ENCODE measurements at places on chromosomes 3 and 15.

GRCh38 chr3:28326458-28326926 lies 22.0 kb upstream of the ZCWPW2 start:
- DNase-seq: peak; percentile 13

GRCh38 chr15:44468709-44469385 lies 41.4 kb downstream of the CTDSPL2 start:
- no peak for DNase-seq

DNA sequence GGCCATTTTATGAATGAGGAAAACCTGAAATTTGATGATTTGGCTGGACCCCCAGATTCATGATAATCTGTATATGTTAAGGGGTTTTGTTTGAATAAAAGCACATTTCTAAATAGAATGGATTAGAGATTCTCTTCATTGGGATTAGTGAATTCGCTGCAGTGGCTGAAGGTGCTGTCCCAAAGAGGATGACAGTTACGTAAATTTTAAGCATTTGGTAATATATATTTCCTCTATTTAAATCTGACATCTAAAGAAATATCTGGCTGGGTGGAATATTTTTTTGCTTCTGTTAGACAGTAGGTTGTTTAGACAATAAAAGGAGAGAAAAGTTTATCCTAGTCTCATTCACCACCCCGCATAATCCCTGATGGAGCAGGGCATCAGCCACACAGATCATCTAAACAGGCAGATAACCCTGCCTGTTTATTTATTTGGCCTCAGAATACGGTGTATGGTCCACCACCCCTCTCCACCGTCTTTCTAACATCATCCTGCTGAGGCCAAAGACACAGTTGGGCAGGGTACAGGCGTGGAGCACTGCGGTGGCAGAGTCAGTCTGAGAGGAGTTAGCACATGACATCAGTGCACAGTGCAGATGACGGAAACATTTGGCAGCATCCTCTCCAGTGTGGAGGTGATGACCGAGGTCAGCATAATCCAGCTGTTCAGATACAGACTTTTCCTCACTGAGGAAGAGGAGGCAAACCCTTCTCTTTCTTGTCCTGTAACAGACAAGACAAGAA lies 20.4 kb upstream of the NFKBIZ start:
- peak; percentile 50 for DNase-seq

GRCh38 chr15:70077188-70078147 lies 20.2 kb downstream of the TLE3 start:
- no peak for DNase-seq

DNA sequence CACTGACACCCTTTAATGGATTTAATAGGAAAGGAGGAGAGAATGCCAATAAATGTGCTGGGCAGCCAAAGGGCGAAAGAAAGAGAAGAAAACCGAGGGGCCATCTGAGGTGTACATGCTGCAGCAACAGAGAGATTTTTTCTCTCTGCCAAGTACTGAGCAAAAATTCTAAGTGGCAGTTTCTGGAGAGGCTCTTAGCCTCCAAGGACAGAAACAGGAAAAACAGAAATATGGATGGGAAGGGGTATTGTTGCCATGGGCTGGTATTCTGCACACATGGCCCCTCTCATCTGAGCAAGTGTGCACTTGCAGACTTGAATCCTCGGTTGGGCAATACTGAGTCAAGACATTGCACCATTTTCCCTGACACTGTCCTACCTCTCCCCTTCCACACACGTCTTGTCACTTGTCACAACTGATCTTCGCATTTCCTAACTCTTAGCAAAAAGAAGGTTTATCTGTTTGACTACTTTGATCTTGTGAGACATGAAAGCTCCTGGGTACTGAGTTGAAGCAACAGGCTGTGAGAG lies 73.9 kb downstream of the PRICKLE2 start:
- peak; percentile 4 for DNase-seq

DNA sequence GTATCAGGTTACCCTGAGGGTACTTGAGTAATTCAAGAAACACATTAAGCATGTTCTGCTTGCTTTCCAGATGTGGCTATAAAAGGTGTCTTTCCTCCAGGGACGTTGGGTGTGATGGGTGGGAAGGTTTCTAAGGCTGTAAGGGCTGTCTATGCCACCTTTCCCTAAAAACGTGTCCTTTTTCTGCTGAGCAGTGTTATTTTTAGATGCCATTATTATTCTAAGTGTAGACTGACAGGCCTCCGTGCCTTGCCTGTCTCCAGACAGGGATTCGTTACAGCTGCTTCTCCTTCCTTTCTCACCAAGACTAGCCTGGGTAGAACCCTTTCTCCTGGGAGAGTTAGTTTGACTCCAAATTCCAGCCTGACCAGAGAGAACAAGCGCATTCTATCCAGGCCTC lies 26.8 kb upstream of the RHO start:
- no peak for DNase-seq

- no peak for DNase-seq
Observed at GRCh38 chr15:54345301-54345700, 367.1 kb downstream of the UNC13C start.

- DNase-seq: peak; percentile 12
Observed at GRCh38 chr3:152902141-152902669, 67.3 kb downstream of the P2RY1 start.

DNA sequence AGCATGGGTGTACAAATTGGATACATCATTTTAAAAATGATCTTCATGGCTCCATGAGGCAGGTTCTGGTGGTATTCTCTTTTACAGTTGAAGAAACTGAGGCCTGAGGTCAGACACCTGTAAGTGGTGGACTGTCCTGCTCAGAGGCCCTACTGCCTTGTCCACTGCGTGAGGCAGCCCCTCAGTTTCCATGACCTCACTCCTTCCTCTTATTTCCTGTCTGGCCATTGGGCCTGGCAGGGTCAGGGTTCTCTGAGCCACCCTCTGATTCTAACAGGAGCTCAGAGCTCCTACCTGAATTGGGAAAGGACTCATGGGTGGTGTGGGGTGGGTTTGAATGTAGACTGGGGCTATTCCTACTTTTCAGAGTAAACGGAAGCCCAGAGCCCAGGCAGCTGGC lies 17.5 kb downstream of the PLEKHO2 start:
- no peak for DNase-seq

DNA sequence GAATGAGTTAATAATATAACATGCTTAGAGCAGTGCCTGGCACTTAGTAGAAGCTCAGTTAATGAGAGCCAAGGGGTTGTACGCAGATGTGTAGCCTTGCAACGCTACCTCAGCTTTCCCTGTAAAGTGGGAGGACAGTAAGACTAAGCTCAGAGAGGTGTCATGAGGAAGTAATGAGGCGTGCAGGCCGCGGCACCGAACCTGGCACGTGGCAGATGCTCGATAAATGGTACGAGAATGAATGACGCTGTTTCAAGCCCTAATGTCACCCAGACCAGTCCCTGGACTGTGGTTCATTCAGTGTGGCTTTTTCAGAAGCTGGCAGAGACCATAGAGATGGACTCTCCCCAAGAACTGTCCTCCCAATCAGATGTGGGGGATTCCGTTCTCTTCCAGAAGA lies 21.2 kb downstream of the GRIP2 start:
- DNase-seq: no peak

GRCh38 chr3:133276594-133276993 lies 123.3 kb upstream of the BFSP2 start:
- DNase-seq: no peak

GRCh38 chr15:78988361-78988911 lies 43.6 kb upstream of the CTSH start:
- DNase-seq: peak; percentile 29

DNA sequence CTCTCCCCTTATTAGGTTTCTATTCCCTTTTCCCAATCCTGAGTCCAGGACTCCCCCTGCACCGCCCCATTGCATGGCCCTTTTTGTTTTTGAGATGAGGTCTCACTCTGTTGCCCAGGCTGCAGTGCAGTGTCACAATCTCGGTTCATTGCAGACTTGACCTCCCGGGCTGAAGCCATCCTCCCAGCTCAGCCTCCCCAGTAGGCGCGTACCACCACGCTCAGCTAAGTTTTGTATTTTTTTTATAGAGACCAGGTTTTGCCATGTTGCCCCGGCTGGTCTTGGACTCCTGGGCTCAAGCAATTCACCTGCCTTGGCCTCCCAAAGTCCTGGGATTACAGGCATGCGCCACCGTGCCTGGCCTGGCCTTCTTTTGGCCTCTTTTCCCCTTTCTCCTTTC lies 29.3 kb downstream of the PDIA5 start:
- DNase-seq: no peak

- no peak for DNase-seq
Observed at GRCh38 chr15:58401276-58401675, 30.5 kb upstream of the LIPC start.

- no peak for DNase-seq
Observed at GRCh38 chr15:38308797-38309196, 56.2 kb downstream of the SPRED1 start.

- no peak for DNase-seq
Observed at GRCh38 chr3:194328053-194328657, 23.0 kb downstream of the CPN2 start.

GRCh38 chr3:127097481-127097880 lies 95.5 kb upstream of the PRR23E start:
- DNase-seq: no peak

DNA sequence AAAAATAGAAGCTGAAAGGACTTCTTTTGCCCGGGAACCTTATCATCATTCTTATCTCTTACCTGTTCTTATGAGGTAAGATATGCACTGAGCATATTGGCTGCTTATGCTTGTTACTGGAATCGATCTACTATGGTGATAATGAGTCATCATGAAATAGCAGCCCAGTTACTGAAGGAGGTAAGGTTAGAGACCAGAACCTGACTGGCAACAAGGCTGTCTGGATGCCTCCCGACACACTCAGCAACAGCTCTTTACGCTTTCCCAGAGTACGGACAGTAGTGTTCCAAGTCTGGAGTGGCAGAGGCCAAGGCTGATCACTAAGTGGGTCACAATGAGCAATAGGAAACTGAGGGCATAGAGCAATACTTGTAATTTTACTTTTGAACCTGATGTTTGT lies 314.1 kb downstream of the NLGN1 start:
- no peak for DNase-seq

DNA sequence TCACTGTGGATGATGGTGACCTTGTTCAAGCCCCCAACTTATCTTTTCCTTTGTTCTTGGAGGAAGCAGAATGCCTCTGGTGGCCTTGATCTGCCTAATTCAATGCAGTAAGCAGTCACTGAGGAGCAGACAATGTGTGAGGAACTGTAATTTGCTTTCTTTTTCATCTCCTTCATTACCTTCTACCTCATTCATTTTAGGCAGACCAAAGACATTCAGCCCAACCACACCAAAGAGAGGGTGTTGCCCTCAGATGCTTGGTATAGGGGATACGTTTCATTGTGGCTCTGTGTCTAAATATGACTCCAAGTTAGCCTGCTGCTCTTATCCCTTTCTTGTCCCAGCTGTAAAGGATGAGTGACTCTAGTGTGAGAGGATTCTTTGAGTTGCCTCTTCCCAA lies 15.3 kb downstream of the EXOSC7 start:
- no peak for DNase-seq

DNA sequence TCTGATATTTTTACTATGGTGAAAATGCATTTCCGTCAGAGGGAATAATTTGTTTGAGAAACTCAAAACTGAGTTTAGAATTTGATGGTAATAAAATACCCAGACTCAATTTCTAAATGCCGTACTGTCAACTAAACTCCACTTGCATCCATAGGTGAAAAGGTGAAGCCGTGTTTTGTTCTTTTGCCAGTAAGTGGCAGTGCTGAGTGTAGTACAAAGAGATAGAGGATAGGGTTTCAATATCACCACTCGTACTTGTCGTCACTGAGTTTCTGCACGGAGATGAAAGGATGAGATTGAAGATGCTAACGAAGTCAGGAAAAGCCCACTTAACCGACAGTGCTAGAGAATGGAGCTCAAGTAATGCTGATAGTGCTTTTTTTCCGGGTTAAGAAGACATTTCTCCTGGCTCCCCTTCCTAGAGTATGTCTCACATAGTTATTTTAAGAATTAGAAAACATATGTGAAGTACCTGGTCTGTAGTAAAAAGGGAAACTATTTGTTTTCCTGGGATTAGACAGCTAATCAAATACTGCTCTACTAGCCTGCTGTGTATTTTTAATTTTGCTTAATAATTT lies 345.1 kb downstream of the IL5RA start:
- peak; percentile 3 for DNase-seq

Data from AML-193 (cell line).